ENCODE measurements at places on chromosomes 1 and 21.

- no peak for DNase-seq
Measured at GRCh38 chr1:150237746-150238145, 1.8 kb upstream of the ANP32E start.

DNA sequence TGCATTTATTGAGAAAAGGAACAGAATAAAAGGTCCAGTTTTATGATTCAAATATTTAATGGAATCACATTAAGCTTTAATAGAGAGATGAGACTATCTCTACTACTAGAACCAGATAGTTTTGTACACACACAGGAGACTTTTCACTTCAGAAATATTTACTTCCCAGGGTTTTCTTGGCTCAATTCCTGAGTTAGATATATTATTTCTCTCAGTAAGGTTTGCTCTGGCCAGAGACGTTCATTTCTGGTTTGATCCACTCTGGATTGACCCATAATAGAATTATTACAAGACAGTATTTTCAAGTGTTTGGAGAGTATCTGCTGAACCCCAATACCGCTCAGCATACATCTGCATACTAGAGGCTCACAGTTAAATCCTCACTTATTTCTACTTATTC lies 1.3 kb upstream of the RCOR3 start:
- no peak for DNase-seq

- DNase-seq: no peak
Measured at GRCh38 chr1:205923651-205924459, 19.4 kb downstream of the SLC26A9 start.

- DNase-seq: peak; percentile 92
Measured at GRCh38 chr1:20732588-20733359, at the start of gene SH2D5. TSS of gene SH2D5 (minus strand) at chr1:20732703. CDS start at chr1:20728044, 4,659 bp downstream.

DNA sequence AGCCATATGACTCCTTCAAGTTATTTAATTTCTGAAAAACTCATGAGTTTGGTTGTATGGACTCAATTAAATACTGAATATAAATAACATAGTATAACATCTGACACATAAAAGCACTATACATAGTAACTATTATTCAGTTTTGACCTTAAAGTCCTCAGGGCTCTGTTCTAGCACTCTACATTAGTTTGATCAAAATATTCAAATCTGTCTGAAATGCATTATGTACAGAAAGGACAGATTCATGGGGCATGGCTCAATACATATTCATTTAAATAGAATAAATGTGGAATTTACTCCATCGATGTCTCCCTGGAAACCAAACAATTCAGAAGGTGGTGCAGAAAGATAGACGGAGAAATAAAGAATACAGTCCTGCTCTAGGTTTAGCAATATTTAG lies 49.1 kb downstream of the RBM11 start:
- DNase-seq: no peak

GRCh38 chr21:24856326-24856725 lies 751.0 kb downstream of the MRPL39 start:
- DNase-seq: no peak

DNA sequence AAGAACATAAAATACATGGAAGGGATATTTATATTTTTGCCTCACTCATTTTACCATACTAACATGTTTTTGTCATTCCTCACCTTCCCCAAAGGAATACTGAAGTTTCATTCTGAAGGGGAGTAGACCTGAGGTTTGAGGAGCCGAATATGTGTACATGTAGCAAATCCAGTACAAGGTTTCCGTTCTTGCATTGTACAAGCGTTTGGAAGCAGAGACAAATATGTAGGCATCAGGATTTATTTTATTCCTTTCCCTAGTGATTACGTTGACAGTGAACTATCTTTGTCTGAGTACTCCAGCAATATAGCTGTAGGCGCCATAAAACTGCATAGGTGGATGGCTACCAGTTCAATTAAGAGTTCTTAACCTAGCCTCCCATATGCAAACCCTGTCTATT lies 191.5 kb downstream of the NFIA start:
- DNase-seq: no peak

DNA sequence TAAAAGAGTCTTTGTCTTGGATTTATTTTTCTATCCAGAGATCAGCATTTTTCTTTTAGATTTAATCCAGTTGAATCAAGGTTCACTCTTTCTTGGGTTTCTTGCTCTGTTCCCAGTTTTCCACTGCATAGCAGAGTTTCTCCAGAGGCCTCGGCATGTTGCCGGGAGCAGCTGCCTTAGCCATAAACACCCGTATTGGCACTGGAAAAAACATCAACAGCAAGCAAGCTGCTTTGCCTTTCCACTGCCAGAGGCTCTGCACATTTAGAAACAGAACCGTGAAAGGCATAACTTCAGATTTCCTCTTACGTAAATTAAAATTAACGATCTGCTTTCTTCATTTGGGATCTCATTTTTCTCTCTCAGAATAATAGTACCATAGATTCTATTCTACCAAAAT lies 181.8 kb upstream of the L1TD1 start:
- DNase-seq: no peak

- DNase-seq: no peak
Measured at GRCh38 chr1:234902774-234903547, 225.7 kb downstream of the TOMM20 start.

DNA sequence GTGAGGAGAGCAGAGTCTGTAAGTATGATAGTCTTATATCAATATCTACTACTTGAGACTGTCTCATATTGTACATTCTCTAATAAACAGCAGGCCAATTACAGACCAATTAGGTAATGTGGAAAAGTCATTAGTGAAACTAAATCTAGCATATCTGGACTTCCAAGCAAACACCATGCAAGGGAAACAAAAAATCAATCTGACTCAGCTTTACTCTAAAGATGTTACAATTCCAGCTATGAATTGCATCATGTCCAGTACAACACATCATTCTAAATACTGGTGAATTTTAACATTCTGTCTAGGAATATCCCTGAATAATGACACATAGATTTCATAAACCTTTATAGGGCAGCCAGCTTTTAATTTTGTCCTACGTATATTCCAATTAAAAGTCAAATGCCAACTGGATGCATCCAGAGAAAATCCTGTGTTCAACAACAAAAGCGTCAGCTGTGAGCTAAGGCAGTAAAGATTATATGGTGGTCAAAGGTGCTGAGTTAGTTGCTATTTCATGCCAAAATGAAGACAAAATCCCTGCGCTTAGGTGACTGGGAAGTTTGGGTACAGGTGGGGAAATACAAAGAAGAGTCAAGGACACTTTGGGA lies 159.3 kb downstream of the TTLL7 start:
- no peak for DNase-seq

GRCh38 chr1:219575563-219575962 lies 37.3 kb downstream of the ZC3H11B start:
- DNase-seq: no peak

GRCh38 chr21:25691976-25692375 lies 42.7 kb downstream of the ATP5PF start:
- peak; percentile 9 for DNase-seq

DNA sequence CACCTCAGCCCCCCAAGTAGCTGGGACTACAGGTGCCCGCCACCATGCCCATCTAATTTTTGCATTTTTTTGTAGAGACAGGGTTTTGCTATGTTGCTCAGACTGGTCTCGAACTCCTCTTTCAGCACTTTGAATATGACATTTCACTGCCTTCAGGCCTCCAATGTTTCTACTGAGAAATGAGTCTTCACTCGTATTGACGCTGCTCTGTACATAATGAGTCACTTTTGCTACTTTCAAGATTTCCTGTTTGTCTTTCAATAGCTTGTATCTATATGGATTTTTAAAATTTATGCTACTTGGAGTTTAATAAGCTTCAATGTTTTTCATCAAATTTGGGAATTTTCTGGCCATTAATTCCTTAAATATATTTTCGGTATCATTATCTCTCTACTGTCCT lies 64.7 kb downstream of the GORAB start:
- no peak for DNase-seq

- peak; percentile 61 for DNase-seq
Measured at GRCh38 chr1:203906932-203907331, 45.5 kb downstream of the SNRPE start.

DNA sequence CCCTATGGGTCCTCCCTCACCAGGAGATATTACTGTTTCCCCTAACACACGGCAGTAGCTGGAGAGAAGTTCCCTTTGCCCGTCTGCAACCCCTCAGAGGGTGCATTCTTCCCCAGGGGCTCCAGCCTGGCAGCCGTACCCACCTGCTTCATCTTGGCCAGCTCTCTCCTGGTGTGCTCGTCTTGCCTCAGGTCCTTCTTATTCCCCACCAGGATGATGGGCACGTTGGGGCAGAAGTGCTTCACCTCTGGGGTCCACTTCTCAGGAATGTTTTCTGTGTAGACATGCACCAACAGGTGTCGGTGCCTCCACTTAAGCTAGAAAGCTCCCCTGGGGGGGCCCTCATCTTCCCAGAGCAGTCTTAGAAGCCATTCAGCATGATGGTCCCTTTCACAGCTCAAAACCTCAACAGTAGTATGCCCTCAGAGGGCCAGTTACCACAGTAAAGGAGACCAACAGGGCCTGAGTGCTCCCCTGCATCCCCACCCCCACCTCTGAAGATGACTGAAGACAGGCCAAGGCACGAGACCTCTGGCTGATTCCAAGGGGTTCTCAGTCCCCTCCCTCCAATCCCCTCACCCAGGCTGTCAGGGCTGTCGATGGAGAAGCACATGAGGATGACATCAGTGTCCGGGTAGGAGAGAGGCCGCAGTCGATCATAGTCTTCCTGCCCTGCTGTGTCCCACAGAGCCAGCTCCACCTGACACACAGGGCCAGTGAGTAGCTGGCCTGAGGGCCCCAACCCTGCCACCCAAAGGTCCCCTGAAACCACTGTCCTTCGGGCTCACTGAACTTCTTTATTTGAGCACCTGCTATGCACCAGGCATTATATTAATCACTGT lies 4.3 kb downstream of the RHOC start:
- no peak for DNase-seq

DNA sequence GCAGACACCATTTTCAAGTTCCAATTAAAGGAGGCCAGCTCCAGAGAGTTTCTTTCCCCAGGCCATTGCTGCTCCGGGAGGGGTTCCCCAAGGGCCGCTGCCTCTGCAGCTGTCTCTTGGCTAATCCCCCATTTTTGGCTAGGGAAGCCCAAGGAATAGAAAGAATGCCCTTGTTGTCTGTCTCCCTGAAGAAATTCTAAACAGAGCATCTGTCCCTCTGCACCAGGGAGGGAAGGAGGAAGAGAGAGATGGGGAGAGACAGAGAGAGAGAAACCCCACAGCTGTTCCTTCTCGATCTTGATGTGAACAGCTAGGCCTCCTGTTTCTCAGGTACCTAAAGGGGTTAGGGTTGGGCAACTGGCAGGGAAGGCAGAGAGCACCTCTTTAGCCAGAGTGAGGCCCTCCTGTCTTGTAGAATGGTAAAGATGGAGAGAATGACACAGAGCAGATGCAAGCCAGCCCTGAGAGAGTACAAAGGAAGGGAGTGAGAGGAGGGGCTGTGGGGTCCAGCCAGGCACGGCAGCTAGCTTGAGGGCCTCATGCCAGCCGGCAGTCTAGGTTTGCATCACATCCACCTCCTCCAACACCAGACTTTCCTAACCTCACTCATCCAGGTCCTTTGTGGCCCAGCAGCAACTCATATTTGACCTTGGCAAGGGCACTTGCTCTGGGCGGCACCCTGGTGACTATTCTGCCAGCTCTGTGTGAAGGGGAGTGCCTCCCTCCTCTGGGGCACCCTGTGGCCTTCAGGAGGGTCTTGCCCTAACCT lies 13.1 kb downstream of the OPTC start:
- no peak for DNase-seq

- DNase-seq: no peak
Measured at GRCh38 chr1:215710036-215710898, 143.2 kb downstream of the KCTD3 start.

DNA sequence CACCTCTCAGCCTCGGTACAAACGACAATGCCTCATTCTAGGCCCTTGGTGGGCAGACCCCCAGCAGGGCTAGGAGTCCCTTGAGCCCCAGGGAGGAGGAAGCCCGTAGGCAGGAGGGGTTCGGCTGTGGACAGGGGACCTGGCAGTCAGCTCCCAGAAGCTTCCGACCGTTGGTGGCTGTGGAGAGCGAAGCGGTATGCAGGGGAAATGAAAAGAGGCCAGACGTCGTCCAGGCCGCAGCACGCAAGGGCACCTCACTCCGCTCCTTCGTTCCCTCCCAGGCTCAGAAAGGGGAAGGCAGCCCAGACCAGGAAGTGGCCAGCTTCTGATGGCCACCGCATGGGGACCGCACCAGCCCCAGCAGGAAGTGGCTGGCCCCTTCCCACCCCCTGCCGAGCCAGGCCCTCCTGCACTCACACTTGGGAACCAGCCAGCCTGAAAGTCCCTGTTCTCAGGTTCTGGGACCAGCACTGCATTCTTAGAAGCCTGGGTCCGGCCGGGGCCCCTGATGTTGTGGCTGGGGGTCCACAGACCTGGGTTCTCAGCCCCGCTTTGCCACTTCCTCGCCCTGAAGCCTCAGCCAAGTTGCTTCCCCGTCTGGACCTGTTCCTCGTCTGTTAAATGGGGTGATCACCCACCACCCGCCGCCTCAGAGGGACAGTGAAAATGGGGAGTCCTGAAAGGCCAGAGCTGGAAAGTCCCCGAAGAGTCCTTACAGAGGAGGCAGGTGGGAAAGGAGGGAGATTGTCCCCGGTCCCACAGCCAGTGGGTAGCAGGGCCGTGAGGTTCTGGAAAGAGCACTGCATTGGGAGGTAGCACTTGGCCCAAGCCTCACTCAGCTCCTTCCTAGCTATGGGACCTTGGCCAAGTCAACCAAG lies 104.0 kb upstream of the RUNX3 start:
- DNase-seq: no peak

DNA sequence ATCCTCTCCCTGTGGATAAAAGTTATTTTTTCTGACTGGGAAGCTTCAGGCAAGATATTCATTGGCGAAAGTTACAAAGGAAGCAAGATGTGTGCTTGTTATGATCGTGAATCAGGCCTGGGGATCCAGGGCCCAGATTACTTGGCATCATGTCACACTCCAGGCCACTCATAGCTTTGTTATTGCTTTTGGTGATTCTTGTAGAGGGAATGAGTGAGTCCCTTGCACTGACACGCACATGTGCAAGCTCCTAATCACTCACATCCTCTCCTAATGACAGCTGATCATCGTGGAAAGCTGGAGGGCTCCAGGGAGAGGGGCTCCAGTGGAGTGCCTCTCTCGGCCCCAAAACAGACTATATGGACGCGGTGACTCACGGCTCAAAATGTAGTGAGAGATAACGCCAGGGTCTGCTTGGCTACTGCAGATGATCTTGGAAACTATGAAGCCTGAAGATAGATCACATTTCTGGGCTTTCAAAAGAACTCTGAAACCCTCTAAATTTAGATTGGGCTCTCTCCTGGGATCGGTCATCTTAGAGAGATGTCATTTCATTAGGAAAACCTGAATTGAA lies 481.1 kb upstream of the USP24 start:
- no peak for DNase-seq

All from epithelial cell of proximal tubule (primary cell).